ENCODE measurements at places on chromosomes 2 and 18.
A peak's percentile ranks its signal among the peaks of the same experiment; 100 is the strongest.

GRCh38 chr2:237276716-237277490 lies 137.1 kb downstream of the COL6A3 start:
- DNase-seq: no peak

GRCh38 chr18:48923746-48924629 lies 26.8 kb downstream of the SMAD7 start:
- no peak for DNase-seq

DNA sequence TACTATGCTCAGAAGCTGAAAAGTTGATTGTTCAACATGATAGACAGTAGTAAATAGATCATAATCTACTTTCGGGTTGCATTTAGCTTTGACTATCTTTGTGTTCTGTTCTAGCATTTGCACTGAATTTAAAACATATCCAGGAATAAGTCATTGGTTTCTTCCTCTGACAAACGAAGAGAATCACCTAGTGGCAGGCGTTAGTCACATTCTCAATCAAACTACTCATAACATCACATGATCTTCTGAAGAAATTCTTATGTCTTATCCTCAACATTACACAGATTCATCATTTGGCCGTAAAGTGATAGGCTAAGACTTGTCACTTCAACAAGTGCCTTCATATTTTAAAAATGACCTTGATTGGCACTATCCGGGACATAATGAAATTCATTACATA lies 63.6 kb upstream of the TTC21B start:
- DNase-seq: no peak

DNA sequence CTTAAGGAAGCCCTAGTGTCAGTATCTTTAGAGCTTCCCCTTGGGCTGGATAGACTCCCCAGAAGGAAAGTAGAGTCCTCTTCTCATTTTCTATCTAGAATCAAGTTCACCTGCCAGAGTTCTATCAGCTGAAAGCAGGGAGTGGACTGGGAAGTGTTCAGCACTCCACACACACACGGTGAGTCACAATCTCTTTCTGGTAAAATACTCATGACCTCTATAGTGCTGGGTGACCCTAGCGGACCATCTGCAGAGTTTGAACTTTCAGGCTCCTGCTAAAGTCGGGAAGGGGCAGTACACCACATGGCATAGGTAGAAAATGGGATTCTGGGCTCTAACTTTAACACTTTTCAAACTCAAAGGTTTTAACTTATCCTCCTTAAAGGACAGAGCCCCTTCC lies 43.3 kb downstream of the SAP130 start:
- no peak for DNase-seq

- no peak for DNase-seq
These were observed 43.9 kb upstream of the TACR1 start for GRCh38 chr2:75243219-75243618.

GRCh38 chr2:182228741-182229140 lies 198.1 kb downstream of the PDE1A start:
- DNase-seq: no peak

GRCh38 chr2:230774348-230774951 lies 61.8 kb downstream of the CAB39 start:
- DNase-seq: no peak

- no peak for DNase-seq
These were observed 45.9 kb downstream of the FBLN7 start for GRCh38 chr2:112184121-112184520.

- DNase-seq: no peak
These were observed 863.2 kb upstream of the CHAC2 start for GRCh38 chr2:52904355-52904891.

- no peak for DNase-seq
These were observed 124.7 kb upstream of the ZNF516 start for GRCh38 chr18:76619621-76620315.

DNA sequence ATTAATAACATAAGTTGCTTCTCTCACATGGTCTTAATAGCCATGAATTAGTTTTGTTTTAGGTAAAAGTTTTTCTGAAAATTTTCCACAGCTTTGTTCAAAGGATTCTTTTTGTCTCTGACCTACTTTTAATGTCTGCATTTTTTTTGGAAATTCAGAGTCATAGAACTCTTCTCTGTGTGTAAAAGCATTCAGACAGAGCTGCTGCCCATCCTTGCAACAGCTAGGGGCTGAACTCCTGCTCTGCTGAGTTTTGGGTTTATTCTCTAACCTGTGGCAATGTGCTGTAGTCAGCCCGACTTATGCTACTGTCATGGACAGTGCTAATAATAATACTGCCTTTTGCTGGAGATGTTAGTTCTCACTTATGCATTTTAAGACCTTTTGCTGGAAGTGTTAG lies 44.1 kb downstream of the RALBP1 start:
- DNase-seq: no peak

DNA sequence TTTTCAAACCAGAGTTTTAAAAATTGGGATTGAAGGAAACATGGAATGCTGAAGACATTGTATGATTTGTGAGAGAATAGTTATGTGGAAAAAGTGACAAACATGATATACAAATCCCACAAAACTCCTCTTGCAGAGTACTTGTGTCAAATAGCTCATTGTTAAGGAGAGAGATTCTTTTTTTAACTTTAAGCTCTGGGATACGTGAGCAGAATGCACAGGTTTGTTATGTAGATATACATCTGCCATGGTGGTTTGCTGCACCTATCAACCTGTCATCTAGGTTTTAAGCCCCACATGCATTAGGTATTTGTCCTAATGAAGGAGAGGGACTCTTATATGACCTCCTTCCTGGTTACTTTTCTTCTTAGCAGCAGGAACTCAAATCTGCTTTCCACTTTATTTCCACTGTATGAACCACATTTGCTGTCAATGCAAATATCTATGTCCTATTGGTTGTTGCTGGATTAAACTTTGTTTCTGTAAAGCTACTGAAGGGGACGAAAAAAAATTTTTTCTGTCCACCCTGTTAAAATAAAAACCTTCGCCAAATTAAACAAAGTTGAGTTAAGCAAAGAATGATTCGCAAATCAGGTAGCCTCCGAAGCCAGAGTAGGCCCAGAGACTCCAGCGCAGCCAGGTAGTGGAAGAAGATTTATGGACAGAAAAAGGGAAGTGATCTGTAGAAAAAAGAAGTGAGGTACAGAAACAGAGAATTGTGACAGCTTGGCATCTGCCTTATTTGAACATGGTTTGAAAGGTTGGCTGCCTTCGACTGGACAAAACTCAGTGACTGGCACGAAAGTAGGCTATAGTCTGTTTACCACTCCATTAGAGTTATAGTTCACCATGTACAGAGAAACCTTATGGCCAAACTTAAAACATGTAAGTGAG lies 430.1 kb upstream of the CHST9 start:
- no peak for DNase-seq

DNA sequence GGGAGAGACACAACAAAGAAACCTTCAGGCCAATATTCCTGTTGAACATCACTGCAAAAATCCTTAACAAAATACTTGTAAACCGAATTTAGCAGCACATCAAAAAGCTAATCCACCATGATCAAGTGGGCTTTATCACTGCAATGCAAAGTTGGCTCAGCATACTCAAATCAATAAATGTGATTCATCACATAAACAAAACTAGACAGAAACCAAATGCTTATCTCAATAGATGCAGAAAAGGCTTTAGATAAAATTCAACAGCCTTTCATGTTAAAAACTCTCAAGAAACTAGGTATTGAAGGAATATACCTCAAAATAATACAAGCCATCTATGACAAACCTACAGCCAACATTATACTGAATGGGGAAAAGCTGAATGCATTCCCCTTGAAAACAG lies 20.6 kb downstream of the GTF2A1L start:
- DNase-seq: no peak

- no peak for DNase-seq
These were observed 786.8 kb downstream of the ERBB4 start for GRCh38 chr2:211751848-211752247.

DNA sequence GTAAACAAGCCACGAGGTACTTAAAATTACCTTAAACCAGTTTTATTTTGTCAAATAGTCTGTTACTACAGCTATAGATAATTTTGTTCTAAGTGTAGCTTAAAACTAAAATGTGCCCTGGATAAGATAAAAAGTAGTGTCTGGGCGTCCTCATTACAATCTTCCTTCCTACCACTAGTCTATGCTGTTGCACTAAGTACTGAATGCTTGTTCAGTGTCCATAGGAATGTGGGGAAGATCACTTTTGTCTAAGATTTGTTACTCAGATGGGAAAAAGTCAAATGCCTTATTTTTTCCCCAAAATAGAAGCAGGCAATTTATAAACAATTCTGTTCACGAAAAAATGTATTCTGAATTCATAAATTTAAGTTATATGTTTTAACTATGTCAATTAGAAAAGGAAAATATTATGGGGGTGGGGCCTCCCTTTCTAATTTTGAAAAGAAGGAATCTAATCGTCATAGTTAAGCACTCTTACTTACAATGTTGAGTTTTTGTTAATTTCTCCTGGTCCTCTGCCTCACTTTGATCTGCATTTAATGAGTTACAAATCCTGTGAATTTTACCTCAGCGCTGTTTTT lies 140.4 kb upstream of the VRK2 start:
- no peak for DNase-seq

- no peak for DNase-seq
These were observed 114.0 kb downstream of the SP3 start for GRCh38 chr2:173851141-173851641.

GRCh38 chr18:62808123-62808522 lies 92.8 kb downstream of the PHLPP1 start:
- no peak for DNase-seq

GRCh38 chr2:240798327-240798905 lies 21.6 kb downstream of the KIF1A start:
- no peak for DNase-seq

GRCh38 chr2:167438206-167438605 lies 549.9 kb downstream of the XIRP2 start:
- no peak for DNase-seq

DNA sequence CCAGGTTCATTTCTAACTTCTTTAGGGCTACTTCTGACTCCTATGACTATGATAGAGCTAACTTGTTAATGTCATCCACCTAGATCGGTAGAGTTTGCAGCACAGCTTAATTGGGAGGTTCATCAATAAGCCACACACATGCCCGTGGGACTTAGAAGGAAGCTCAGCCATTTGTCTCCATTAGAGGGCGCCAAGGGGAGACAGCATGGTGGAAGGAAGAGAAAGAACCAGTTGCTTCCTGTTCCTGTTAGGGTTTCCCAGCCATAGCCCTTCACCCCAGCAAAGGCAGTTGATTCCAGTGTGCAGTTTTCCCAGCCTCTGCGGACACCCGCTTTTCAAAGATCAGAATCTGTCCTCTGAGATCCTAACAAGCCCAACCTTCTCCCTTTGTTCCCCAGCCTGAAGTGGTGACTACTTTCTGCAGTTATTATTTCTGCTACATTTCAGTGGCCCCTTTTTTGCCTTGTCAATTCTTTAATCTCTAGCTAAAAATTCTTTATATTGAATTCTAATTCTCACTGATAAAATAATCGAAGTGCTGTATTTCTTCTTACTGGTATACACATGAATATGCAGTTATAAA lies 30.3 kb downstream of the MAIP1 start:
- DNase-seq: peak; percentile 14

- no peak for DNase-seq
These were observed 356.1 kb downstream of the SS18 start for GRCh38 chr18:25734336-25734735.

- no peak for DNase-seq
These were observed 586 bp downstream of the STK16 start for GRCh38 chr2:219245899-219246230.

GRCh38 chr2:219071131-219071816 lies 10.6 kb upstream of the IHH start:
- no peak for DNase-seq

GRCh38 chr2:17879913-17880274 lies 1.4 kb downstream of the KCNS3 start:
- DNase-seq: no peak

GRCh38 chr18:53772293-53772692 lies 452.2 kb downstream of the MBD2 start:
- no peak for DNase-seq

- no peak for DNase-seq
These were observed 548.4 kb upstream of the FSHR start for GRCh38 chr2:49702740-49703139.

DNA sequence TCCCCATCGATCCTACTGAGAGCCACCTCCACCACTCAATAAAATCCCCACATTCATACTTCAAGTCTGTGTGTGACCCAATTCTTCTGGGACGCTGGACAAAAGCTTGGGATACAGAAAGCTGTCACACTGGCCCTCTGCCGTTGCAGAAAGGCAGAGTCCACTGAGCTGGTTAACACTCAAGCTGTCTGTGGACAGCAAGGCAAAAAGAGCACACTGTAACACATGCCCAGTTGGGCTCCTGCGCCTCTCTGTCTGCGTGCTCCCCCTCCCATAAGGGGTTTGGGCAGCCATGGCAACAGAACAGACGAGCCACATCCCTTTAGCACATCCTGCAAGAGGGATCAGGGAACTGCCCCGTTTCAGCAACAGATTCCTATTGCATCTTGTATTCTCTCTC lies 106.9 kb upstream of the RGPD4 start:
- DNase-seq: no peak

DNA sequence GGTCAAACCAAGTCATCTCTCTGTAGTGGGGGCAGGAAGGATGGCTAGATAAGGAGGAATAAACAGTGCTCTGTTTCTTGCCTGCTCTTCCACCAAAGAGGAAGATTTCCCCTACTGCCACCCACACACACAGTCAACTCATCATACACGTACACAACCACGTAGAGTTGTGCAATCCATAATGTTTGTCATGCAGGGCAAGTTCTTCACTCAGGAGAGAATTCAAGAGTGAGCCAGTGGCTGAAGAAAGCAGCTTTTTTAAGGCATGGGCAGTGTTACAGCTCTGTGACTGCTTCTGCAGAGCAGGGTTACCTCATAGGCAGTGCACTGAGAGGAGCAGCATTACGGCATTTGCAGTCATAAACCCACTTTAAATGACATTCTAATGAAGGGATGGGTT lies 283.0 kb downstream of the RND3 start:
- no peak for DNase-seq

DNA sequence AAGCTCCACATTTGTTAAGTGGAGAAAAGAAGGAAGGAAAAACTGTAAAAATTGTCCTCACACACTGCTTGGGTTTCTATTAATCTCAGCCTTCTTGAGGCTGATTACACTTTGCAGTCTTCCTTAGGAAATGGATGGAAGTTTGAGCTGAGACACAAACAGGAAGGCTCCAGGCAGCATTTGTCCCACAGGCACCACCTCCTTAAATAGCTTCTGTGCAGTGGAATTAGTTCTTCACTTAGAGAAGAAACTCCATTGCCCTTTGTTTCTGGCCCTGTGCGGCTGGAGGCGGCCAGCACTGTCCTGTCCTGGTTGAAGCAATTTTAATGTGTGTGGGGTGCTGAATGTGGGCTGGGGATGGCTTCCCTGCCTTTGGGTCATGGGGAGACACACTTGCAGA lies 44.3 kb downstream of the ARHGAP28 start:
- no peak for DNase-seq

- no peak for DNase-seq
These were observed at the start of gene KLHL30 for GRCh38 chr2:238138331-238139195. TSS of gene KLHL30 (plus strand) at chr2:238138668. CDS start at chr2:238140755, 2,087 bp downstream.

- DNase-seq: no peak
These were observed 425 bp upstream of the SALL3 start for GRCh38 chr18:78979056-78979729.

- DNase-seq: no peak
These were observed 3.5 kb upstream of the ADNP2 start for GRCh38 chr18:80105369-80106167.

Data from central memory CD8-positive, alpha-beta T cell (primary cell).